IMR-90 (cell line): ENCODE measurements at places on chromosomes 3 and 15. TPM values are rescaled to one million over a fixed set of nuclear protein-coding genes. Genes with fewer than 3 reads are reported as not detected.

DNA sequence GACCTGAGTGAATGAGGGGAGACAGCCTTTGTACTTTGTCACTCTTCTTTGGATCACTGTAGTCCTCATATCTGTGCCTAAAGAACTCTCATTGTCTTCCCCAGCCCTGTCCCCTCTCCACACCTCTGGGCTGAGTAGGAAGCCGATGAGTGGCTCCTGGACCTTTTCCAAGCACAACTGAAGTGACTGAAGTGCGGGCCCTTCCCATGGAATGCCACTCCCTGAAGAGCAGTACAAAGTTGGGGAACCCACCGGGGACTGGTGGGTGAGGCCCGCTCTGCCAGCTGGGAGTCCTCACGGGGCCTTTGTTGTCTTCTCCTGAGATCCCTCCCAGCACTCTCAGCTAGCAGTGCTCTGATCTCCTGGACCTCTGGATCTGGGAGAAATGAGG, 90.1 kb downstream of the AAGAB start:
- no peak for DNase-seq

DNA sequence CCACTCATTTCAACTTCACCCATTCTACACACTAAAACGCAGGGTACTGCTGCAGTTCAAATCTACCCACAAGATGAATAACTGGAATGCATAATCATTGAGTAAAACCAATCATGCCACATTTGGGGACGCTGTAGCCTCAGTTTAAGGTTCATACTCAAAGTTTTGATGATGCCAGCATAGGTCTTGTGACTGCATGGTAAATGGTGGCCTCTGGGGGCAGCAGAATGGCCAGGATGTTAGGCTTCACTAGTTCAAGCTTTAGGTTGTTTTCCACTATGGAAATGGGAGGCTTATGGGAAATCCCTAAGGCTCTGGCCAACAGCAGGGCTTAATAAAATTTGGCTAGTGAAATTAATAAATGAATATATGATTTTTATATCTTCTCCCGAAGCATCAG, 104.3 kb upstream of the TSC22D2 start:
- DNase-seq: no peak

GRCh38 chr3:55637906-55638638, 151.0 kb upstream of the WNT5A start:
- DNase-seq: no peak

BDH1 gene
- 4.0 and 4.4 TPM in 2 replicates for polyA plus RNA-seq
